Left kidney (tissue), 8 donors: ENCODE measurements at places on chromosomes 13 and 19. TPM values are rescaled to one million over a fixed set of nuclear protein-coding genes. Genes with fewer than 3 reads are reported as not detected.

GRCh38 chr13:52712385-52712784 lies 27.2 kb downstream of the CNMD start:
- DNase-seq, result no peak

DNA sequence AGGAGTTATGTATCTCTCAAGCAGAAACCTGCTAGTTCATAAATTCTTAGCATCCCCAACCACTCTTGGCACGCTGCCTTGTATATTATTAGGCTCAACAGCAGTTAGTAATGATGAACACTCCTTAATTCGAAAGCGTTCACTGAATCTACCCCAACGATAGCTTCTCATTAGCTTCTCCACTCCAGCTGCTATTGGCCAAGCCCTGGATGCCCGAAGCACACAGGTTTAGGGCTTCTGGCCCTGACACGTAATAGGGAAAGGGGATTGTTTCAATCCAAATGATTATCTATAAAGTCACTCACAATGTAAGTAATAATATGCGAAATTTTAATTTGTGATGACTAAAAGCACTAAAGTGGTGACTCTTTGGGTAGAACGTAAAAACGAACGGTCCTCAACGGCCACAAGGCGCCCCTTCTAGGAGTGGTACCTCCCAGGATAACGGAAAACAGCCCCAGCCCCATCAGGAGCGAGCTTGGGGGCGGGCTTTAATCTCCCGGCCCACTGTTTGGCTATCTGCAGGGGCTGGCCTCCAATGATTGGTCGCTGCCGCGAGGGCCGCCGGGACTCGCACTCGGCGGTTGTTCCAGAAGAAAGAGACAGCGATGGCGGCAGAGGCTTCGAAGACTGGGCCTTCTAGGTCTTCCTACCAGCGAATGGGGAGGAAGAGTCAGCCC lies at the start of gene RNF17:
Gene RNF17 (plus strand): TSS at position 574 of the 680 bp plus-strand sequence. CDS start 35 bp downstream, at position 609.
- DNase-seq, result no peak

DNA sequence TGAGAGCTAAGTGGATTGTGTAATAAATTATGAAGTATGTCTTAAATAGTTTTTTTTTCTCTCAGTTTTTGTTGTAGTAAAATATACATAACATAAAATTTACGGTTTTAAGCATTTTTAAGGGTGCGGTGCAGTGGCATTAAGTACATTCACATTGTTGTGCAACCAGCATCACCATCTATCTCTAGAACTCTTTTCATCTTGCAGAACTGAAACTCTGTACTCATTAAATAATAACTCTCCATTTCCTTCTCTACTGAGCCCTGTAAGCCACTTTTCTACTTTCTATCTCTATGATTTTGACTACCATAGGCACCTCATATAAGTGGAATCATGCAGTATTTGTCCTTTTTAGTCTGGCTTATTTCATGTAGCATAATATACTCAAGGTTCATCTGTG lies 87.1 kb downstream of the GJA3 start:
- no peak for DNase-seq

GRCh38 chr19:8302357-8302691 lies 5.8 kb downstream of the CD320 start:
- no peak for DNase-seq

Gene MIER2
- 22.7 TPM for polyA plus RNA-seq
